ENCODE measurements at places on chromosomes 1 and 21.

DNA sequence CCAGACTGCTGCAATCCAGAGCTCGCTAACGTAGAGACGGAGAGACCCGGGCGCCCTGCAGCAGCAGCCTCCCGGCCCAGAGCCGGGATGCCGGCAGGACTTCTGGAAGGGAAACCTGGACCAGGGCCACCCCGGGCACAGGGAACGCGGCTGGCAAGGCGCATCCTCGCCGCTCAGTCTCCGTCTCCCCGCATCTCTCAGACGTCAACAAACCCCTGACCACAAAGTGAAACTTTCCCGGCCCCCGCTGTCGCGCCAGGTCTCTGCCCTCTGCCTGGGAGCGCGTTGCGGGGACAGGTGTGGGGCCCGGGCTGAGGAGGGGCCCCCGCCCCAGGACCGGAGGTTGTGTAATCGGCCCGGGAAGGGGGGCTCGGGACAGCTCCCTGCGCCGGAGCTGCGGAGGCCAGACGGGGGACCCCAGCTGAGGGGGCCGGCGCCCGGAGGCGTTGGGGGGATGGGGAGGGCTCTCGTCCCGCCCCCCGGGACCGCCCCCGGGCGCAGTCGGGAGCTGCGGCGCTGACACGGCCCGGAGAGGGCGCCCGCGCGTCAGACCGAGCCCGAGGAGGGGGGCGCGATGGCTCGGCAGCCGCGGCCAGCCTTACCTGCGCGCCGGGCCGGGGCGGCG lies 116.6 kb upstream of the HIVEP3 start:
- peak; percentile 41 for DNase-seq

- no peak for DNase-seq
Measured at GRCh38 chr1:92877081-92877711, 45.4 kb downstream of the RPL5 start.

DNA sequence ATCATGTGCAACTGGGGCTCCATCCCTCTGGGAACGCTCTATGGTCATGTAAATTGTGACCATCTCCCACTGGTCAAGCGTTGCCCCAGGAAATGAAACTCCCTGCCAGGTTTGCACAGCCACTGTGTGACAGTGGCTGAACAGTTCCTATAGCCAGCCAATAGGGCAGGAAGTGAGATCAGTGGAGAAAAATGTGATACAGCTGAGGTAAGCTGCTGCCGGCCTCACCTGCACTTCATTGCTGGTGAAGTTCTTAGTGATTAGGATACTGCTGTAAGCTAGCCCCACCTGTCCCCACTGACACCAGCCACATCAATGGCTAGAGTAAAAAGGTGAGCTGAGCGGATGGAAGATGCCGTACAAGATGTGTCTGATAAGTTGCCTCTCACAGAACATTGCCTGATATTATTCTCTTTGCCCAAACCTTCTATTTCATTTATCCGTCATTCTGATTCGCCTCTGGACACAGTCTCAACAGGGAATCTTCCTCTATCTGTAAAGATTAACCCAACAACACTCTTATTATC lies 38.4 kb upstream of the CDC42BPA start:
- no peak for DNase-seq

DNA sequence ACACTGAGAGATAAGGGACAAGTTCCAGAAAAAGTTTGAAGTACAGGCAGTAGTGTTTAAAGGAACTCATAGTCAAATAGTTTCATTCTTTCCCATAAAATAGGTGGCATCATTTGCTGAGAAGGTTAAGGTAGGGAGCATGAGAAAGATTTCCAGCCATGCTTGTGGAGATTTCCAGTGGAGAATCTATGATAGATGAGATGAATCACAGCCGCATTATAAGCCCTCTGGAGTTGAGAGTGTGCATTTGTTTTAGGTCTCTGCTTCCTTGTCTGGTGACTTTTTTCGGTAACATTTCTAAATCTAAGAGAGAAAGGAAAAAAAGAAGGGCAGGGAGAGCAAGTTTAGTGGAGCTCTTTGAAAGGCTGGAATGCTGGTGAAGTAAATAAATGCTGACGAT lies 108.7 kb downstream of the DISP1 start:
- no peak for DNase-seq

GRCh38 chr21:23890652-23891051 lies 1716.6 kb downstream of the MRPL39 start:
- peak; percentile 7 for DNase-seq

All from CMK (cell line).